Neural crest cell (in vitro differentiated cells): ENCODE measurements at places on chromosomes 3 and 15. TPM values are rescaled to one million over a fixed set of nuclear protein-coding genes. Genes with fewer than 3 reads are reported as not detected.
A peak's percentile ranks its signal among the peaks of the same experiment; 100 is the strongest.

GRCh38 chr15:49865925-49866757, 245.3 kb downstream of the DTWD1 start:
- DNase-seq = no peak

DNA sequence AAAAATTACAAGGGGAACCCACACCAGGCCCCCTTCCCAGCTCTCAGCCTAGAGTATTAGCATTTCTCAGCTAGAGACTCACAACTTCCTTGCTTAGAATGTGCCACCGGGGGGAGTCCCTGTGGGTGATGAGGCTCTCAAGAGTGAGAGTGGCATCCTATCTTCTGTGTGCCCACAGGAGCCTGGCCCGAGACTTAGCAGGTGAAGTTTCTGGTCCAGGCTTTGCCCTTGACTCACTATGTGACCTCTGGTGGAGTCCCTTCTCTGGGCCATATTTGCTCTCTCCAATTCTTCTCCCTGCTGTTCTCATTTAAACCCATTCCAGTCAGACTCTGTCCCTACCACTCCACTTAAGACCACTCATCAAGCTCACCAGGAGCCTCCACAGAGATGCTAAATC, 18.1 kb downstream of the CLK3 start:
- DNase-seq = no peak

- DNase-seq = no peak
Observed at GRCh38 chr3:100210772-100211135, 50.0 kb upstream of the TBC1D23 start.

DNA sequence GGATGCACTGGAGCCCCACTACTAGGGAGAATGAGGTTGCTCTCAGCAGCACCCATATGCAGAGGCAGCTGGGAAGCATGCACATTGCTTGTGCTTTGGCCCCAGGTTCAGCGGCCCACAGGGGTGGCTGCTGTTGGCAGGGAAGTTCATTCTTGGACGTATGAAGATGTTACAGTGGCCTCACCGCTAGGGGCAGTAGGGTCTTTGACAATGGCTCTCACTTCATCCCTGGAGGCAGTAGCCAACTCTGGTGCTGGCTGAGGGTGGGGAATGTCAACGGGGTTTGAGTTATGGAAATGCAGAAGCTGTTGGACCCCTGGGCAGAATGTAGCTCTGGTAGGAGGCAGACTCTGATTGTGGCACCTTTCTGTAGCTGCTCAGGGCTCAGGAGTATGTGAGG, 279.9 kb downstream of the SCAPER start:
- DNase-seq = no peak

GRCh38 chr15:87620393-87620792, 636.1 kb downstream of the NTRK3 start:
- no peak for DNase-seq

GOLGA6A gene
- total RNA-seq = not detected in 2 replicates

HESX1 gene
- 0.98 and 1.7 TPM in 2 replicates for total RNA-seq

DNA sequence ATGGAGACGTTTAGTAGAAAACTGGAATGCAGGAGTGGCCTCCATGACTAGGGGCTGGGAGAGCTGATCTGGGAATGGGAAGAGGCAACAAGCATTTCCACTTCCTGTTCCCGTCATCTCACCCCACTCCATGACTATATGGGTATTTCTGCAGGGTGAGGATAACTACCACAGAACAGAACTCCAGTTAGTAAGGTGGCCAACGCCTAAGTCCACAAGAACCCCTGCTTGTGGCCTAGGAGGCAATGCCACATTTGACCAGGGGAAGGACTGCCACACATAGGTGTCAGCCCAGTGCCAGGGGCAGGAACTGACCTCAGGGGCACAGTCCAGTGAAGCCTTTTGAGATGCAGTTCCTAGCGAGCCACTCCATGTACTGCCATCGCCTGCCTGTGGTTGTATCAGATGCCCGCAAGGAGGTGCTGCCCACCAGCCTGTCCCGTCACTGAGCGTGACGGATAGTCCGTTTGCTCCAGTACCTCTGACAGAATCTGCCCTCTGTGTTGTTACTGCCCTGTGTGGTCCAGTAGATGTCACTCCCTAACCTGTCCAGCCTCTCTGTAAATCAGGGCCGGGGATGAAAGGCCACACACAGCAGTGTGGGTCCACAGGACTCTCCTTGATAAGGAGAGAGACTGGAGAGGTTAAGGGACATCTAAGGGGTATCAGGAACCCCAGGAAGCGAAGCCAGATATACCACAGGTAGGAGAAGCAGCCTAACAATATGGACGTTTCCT, 3.5 kb upstream of the MTFMT start:
- DNase-seq = peak; percentile 61

DNA sequence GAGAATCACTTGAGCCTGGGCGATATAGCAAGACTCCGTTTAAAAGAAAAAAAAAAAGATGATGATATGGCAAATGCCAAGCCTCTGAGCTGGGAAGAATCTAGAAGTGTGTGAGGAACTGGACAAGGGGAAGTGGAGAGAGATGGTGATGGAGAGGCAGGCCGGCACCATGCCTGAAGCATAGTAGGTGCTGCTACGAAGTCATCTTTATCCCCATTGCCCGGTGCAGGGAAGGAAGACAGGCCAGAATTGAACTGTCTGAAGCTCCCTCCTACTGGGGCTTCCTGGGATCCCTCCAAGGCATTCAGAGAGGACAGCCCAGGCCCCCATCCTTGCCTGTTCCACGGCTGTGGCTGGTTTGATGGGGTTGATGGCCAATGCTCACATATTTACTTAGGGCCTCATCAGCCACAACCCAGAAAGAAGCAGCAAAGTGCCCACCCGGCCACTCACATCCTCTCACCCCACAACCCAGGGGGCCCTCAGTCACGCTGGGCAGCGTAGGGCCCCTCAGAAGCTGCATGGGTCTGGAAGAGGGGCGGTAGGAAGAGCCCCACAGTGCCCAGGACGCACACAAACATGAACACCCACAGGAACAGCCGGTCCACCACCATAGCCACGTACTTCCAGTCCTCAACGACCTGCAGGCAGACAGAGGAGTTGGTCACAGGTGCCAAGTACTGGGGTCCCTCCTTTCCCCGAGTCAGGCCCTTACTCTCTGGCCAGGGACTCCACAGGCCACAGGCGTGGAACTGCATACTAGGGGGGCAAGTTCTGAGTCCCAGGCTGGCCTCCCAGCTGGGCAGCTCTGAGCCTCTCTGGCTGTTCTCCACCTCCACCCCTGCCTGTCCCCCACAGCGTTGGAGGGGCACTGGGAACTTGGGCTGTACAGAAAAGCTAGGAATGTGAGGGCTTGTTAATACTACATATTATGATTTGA, 4.1 kb upstream of the CHRNA3 start:
- no peak for DNase-seq

DNA sequence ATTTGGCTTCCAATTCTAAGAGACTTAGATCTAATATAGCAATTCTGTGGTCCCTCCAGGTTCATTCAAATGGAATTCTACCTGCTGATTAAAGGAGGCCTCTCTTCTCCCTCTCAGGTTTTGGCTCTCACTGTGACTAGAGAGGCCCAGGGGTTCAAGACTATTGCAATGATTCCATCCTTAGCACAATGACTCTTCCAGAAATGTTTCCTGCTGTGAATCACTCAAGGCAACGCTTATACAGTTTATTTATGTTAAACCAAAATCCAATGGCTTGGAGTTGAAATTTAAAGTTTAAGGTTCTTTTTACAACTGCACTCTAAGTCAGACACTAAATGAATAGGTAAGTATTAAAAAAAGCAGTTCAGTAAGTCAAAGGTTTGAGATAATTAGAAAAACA, 39.9 kb downstream of the IFT57 start:
- no peak for DNase-seq

RYR3 gene
- 1.5 and 2.2 TPM in 2 replicates for total RNA-seq
